ENCODE measurements at places on chromosomes 6 and 20. TPM values are rescaled to one million over a fixed set of nuclear protein-coding genes. Genes with fewer than 3 reads are reported as not detected.

Gene HUS1B
- 0.74 TPM for total RNA-seq

DNA sequence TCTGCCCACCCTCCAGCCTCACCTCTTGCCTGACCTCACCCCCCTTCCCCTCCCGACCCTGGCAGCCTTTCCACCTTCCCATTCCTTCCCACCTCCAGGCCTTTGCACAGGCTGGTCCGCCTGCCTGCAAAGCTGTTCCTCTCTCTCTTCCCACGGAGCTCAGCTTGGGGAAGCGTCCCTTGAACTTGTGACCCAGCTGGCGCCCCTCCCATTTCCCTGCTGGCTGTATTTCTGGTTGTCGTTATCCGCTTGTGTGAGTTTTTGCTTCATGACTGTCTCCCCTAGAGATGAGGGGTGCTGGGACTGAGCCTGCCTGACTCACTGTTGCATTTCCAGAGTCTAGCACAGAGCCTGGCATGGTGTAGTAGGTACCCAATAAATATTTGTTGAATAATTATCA, 32.5 kb downstream of the VSTM2L start:
- H3K4me3 ChIP-seq, result no peak overlapping the region
- no peaks in the 10 kb centered on the region for H3K4me1 ChIP-seq
- no peaks in the 10 kb centered on the region for H3K27me3 ChIP-seq
- no peaks in the 10 kb centered on the region for H3K36me3 ChIP-seq
- H3K27ac ChIP-seq, result no peak overlapping the region

DNA sequence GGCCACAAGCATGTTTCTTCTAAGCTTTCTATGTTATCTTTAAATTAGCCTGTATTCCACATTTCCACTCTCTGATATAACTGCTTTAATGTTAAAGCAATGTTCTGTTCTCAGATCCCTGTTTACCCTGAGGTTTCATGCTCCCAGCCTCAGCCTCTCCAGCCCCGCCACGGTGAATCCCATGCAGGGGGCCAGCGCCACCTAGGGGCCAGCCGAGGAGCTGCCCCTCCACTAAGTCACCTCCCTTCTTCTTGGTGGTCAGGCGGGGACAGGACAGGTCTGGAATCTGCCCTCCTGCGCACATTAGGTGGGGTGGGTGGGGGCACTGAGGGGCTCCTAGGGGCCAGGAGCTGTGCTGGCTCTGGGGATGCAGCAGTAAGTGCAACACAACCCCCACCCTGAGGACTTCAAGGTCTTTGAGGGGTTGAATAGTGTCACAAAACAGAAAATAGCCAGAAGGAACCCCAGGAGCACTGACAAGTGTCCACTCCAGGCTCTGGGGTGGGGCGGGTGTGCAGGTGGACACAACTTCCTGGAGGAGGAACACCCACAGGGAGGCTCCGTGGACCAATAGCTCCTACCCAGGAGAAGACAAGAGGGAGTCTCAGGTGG, 61.6 kb downstream of the RAB44 start:
- no peak overlapping the region for H3K27ac ChIP-seq
- H3K27me3 ChIP-seq, result no peaks in the 10 kb centered on the region
- DNase-seq, result no peak
- no peaks in the 10 kb centered on the region for H3K36me3 ChIP-seq

DNA sequence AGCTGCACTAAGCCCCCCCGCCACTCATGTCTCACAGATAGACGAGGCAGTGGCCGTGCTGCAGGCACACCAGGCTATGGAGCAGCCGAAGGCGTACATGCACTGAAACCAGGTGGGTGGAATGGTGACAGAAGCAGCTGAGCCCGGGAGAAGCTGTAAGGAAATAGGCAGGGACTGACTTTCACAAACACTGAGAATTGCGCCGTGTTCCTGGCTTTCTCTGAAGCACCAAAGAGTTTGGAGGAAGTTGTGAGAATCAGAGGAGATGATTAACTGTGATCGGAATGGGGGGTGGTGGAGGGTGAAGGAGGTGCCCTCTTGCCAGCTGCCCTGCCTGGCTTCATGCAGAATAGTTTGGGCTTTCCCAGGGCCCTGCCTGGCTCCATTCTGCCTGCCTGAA, 21.6 kb downstream of the TOMM34 start:
- H3K27me3 ChIP-seq, result no peaks in the 10 kb centered on the region
- H3K27ac ChIP-seq, result no peak overlapping the region
- no peak overlapping the region for H3K4me3 ChIP-seq
- H3K36me3 ChIP-seq, result peaks cover 9% of the 10 kb centered on the region

DNA sequence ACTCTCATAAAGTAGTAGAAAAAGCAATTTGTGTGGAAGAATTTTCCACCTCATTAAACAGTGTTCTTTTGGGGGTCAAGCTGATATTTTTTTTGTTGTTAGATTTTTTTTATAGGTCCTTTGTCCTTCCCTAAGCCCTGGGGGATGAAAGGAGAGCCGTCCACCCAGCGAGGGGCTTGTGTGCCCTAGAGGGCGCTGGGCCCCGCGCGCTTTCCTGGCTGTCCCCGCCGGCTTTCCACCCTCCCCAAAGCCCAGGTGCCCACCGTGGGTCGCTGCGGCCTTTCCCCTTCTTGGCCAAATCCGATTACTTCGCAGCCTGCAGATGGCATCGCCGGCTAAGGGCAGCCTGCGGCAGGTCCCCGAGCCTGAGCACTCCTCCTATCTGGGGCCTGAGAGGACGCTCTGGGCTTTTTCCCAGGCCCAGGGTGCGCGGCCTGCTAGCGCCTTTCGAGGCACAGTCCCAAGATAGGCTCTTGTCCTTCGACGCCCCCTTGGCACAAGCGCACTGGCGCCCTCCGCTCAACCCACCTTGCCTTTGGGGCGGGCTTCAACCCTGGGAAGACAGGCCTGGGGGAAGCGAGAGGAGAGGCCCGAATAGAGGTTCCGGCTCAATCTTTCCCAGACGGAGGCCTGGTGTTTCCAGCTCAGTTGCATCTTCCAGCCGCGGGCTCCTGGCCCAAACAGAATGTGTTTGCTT, 33.6 kb downstream of the TFAP2A start:
- peaks cover 18% of the 10 kb centered on the region for H3K4me1 ChIP-seq
- no peaks in the 10 kb centered on the region for H3K36me3 ChIP-seq
- no peak overlapping the region for H3K4me3 ChIP-seq
- H3K27ac ChIP-seq, result peak overlapping the region; percentile 87
- no peaks in the 10 kb centered on the region for H3K27me3 ChIP-seq

DNA sequence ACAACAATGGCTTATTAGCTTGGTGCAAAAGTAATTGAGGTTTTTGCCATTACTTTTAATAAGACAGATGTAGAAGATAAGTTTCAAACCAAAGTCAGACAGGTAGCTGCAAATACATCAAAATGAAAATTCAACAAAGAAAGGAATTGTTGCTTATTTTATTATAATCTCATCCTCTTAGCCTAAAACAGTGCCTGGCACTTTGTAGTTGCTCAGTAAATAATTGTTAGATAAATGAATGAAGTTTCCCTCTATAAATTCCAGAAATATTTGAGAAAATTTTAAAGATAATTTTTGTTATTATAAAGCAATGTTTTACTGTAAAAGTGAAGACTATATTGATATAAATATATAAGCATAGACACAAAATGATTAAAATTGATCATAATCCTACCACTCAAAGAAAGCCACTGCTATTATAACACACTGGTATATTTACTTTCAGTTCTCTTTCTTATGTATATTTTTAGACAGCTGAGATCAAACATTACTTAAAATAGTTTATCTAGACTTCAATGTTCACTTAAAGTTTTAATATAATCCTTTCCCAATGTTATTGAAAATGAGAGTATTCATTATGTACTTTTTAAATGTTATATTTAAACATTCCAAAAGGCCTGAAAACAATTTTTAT, 42.5 kb downstream of the SESN1 start:
- no peaks in the 10 kb centered on the region for H3K4me1 ChIP-seq
- DNase-seq, result no peak
- no peak overlapping the region for H3K4me3 ChIP-seq
- H3K27ac ChIP-seq, result no peak overlapping the region

DNA sequence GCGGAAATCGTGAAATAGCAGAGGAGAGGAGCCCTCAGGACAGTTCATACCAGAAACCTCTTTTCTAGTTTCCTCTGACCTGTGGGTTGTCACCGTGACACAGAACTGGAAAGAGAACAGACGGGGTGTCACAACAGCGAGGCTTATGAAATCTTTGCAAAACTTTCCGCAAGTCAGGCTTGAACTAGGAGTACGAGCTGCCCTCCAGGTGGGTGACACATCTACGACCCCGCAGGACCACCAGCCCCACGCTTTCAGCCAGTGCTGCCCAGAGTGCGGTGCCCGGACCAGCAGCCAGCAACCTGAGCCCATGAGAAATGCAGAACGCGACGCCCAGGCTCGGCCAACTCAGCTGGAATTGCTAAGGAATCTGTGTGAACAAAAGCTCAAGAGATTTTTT, 30.8 kb downstream of the WRNIP1 start:
- no peaks in the 10 kb centered on the region for H3K36me3 ChIP-seq
- H3K4me3 ChIP-seq, result no peak overlapping the region
- H3K27me3 ChIP-seq, result no peaks in the 10 kb centered on the region
- H3K4me1 ChIP-seq, result peaks cover 8% of the 10 kb centered on the region
- no peak overlapping the region for H3K27ac ChIP-seq

- H3K36me3 ChIP-seq, result no peaks in the 10 kb centered on the region
- H3K27me3 ChIP-seq, result peaks cover 6% of the 10 kb centered on the region
- no peak within 1 kb of the TSS for H3K27ac ChIP-seq
Measured at GRCh38 chr6:89117211-89118108, at the start of gene SRSF12. TSS of gene SRSF12 (minus strand) at chr6:89118071. CDS start at chr6:89117887, 184 bp downstream.

Gene ZNF334
- 0.28 TPM for total RNA-seq

Gene LY6G6C
- 0.23 TPM for total RNA-seq

GRCh38 chr6:138162111-138162954, 594 bp downstream of the ARFGEF3 start:
- H3K36me3 ChIP-seq, result no peaks in the 10 kb centered on the region
- H3K4me1 ChIP-seq, result peaks cover 9% of the 10 kb centered on the region
- peaks cover 56% of the 10 kb centered on the region for H3K27me3 ChIP-seq
- peak overlapping the region; percentile 62 for H3K4me3 ChIP-seq

Gene SH3BGRL2
- 8.5 TPM for total RNA-seq

DNA sequence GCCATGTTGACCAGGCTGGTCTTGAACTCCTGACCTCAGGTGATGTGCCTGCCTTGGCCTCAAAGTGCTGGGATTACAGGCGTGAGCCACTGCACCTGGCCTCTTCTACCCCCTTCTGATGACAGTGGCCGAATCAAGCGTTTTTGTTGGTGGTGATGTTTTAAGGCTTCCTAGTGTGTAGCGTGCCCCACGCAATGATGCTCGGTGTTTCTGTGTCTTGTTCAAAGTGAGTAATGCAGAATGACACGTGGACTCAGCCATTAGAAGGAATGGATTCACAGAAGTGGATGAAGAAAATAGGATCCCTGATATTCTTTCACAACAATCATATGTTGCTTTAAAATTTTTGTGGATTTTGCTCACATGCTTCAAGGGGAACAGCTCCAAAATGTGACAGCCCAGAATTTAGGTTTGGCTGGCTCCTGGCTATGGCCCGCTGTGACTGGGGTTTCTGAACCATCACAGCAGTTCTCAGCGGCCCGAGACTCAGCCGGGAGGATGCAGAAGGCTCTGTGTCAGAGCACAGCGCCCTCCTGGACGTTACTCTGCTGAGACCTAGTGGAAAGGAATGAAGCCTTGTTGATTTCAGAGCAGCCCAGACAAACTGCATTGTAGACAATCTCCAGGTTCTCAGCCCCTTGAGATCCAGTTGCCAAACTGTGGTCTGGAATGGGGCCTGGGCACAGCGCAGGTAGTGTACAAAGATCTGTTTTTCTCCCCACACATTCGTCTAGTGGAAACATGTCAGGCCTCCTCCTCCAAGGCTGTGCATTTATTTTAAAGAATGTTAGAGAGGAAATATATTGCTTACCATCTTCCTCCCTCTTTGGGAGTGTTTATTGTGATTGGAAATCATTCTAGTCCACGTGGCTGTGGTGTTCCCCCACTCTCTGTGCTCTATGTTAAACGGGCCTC, 57.6 kb upstream of the TIAM2 start:
- DNase-seq, result no peak
- no peaks in the 10 kb centered on the region for H3K27me3 ChIP-seq
- H3K4me1 ChIP-seq, result peaks cover 11% of the 10 kb centered on the region
- H3K27ac ChIP-seq, result peak overlapping the region; percentile 18
- H3K4me3 ChIP-seq, result no peak overlapping the region

DNA sequence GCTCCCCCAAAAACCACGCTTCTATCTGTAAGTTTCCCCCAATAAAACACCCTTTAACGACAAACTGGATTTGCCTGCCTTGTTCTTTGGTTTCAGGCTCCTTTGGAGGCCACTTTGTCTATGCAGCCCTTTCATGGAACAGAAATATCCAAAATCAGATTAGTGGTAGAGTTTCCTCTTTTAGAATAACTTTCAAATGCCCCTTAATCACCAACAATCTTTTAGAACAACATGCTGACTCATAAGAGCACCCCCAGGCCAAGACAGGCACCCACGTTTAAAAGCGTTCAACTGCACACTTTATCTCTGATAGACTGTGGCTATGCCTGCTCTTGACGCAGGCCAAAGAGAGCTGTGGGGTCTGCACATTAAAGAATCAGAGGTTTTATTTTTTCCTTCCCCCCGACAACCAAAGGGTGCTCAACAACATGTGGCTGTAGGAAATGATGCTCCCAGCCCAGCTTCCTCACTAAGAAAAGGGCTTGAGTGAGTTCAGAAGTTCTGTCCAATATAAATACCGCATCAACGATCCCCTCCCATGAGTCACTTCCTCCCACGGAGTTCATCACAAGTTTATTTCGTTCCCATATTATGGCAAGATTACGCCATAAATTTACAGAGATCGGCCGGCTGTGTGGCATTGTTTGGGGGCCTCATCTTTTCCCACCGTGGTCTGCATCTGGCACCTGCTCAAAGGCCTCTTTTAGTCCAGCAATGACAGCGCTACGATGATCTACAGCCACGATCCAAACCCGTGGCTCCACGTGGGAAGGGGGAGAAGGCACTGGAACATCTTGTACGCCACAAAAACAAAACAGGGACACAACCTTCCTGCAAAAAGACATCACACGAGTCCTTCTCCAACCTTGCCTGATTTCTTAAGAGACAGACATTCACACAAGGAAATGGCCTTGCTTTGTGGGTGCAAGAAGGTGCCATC, 88.8 kb upstream of the NFATC2 start:
- H3K36me3 ChIP-seq, result no peaks in the 10 kb centered on the region
- DNase-seq, result peak; percentile 85
- H3K27ac ChIP-seq, result peak overlapping the region; percentile 62
- peaks cover 12% of the 10 kb centered on the region for H3K4me1 ChIP-seq
- no peaks in the 10 kb centered on the region for H3K27me3 ChIP-seq

Gene ARHGAP40
- 0.18 TPM for total RNA-seq

GRCh38 chr6:114936080-114936479, 593.3 kb upstream of the HS3ST5 start:
- H3K27me3 ChIP-seq, result no peaks in the 10 kb centered on the region
- H3K36me3 ChIP-seq, result no peaks in the 10 kb centered on the region
- H3K4me3 ChIP-seq, result no peak overlapping the region
- no peak overlapping the region for H3K27ac ChIP-seq
